ENCODE measurements at places on chromosomes 4 and X. TPM values are rescaled to one million over a fixed set of nuclear protein-coding genes. Genes with fewer than 3 reads are reported as not detected.

- no peak for DNase-seq
These were observed 40.9 kb downstream of the TSPAN5 start for GRCh38 chr4:98617358-98618047.

DNA sequence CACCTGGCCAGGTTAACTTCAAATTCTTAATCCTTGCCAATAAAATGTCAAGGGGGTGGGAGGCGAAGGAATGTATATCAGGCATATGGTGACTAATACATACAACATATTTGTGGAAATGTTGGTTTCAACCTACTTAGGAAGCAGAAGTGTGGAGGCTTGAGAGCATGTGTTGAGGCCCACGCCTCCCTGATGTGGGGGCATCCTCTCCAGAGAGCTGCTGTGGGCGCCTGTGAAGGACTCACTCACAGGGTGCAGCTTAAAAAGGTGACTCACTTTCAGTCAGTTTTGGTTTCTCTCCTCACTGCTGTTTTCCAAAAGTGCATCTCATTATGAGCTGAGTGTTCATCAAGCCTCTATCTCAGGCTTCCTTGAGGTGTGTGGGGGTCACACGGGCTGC is 27.5 kb downstream of the LNX1 start:
- DNase-seq, result peak; percentile 72

DNA sequence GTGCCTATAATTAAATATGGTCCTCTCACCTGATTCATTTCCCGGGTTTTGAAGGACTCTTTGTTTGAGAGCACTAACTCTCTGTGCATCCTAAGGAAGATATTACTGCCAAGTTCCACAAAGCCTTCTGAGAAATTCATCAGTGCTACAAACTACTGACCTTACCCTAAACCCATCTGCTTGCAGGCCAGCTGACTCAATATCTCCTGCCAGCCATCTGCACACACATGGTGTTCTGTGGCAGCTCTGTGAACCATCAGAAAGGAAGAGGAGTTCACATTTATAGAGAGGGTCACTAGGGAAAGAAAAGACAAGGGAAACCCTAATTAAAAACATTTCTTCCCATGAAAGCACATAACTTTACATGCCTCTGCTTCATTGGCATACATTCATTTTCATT is 156.7 kb downstream of the ATP10D start:
- DNase-seq, result no peak

GRCh38 chr4:5051278-5052203 is at the start of gene STK32B:
TSS of gene STK32B (plus strand) at chr4:5051480.
- DNase-seq, result peak; percentile 65

DNA sequence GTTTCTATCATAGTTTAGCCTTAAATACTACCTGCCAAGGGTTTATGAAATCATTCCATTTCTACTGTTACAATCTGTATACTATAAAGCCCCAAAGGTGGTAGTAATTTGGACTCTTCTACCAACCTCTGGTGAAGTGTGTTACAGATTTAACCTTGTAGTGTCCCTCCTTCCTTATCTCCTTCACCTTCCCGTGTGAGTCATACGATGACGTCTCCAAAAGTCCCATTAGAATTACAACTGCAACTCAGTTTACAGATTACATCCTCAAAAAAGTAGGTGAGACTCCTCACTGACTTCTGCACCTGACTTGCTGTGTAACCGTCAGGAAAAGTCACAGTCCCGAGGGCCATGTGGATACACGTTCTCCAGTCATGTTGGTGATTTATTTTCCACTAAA is 219.0 kb downstream of the DCTD start:
- no peak for DNase-seq

- no peak for DNase-seq
These were observed 159.2 kb upstream of the NDST4 start for GRCh38 chr4:115272594-115272993.

GRCh38 chrX:39840133-39840532 is 257.6 kb downstream of the BCOR start:
- DNase-seq, result no peak

- no peak for DNase-seq
These were observed 83.9 kb upstream of the RPS6KA3 start for GRCh38 chrX:20350596-20350995.

- DNase-seq, result no peak
These were observed 682.0 kb downstream of the KCTD8 start for GRCh38 chr4:43766648-43767047.

DNA sequence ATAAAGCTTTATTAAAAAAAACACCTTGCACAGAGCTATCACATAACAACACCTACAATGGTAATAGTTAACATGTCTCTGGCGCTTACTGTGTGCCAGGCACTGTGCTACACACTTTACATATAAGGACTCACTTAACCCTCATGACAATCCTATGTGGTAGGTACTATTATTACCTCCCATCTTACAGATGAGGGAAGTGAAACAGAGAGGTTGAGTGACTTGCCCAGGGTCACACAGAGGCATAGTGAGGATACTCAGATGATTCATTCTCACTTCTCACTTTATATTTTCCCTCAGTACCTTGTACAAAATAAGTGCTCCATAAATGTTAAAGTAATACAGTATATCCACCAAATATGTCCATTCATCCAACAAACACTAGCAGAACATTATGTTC is 43.4 kb upstream of the IQSEC2 start:
- DNase-seq, result no peak

DNA sequence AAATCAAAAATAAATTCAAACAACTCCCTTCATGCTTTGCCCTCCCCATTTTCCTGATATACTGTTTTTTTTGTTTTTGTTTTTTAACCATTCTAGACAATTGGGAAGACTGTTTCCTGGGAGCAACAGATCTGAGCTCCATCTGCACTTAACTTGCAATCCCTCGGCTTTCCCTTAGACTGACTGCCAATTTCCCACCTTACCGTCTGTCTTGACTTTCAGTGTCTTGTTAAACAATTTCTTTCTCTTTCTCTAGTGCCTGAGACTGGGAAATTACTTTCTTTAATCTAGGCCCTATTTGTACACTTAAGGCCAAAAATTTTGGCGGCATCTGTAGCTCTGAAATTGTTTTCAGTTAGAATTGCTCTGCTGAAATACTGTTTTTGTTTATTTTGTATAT is 326.3 kb downstream of the LDB2 start:
- no peak for DNase-seq

The RASL11B gene
- total RNA-seq, result 0.07 TPM

The TLR6 gene
- 1.2 TPM for total RNA-seq

The GABRQ gene
- total RNA-seq, result under 0.01 TPM

The HSD17B13 gene
- total RNA-seq, result not detected

The RBMXL3 gene
- total RNA-seq, result not detected

The ARHGAP6 gene
- 2.8 TPM for total RNA-seq
